ENCODE measurements at places on chromosomes 7 and 10.

GRCh38 chr10:49280001-49280408, 19.0 kb upstream of the C10orf71 start:
- no peak for DNase-seq

DNA sequence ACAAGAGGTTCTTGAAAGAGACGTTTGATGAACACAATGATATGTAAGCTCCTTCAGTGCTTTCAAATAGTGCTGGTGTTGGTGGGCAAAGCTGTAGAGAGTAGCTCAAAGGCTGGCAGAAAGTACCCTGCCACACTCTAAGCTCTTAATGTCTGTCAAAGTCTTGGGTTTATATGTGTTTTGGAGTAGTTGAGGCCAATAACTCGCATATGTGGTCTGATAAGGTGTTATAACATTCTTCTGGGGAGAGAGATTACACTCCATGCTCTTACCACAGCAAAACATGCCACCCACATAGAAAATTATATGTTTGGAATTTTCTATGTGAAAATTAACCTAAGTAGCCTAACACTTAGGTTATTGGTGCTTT, 30.8 kb upstream of the NME8 start:
- DNase-seq: no peak

- no peak for DNase-seq
Observed at GRCh38 chr7:22296916-22297315, 60.0 kb downstream of the RAPGEF5 start.

GRCh38 chr7:116495736-116496135, 3.8 kb upstream of the CAV2 start:
- no peak for DNase-seq

- DNase-seq: no peak
Observed at GRCh38 chr7:35021445-35021844, 15.8 kb downstream of the DPY19L1 start.

GRCh38 chr7:45484094-45484493, 90.1 kb upstream of the ADCY1 start:
- no peak for DNase-seq

GRCh38 chr7:50812841-50813475, 30.3 kb upstream of the GRB10 start:
- DNase-seq: no peak

GRCh38 chr10:329361-330099, 194.3 kb downstream of the ZMYND11 start:
- DNase-seq: no peak

GRCh38 chr7:86991771-86992191, 67.7 kb downstream of the ELAPOR2 start:
- DNase-seq: no peak

DNA sequence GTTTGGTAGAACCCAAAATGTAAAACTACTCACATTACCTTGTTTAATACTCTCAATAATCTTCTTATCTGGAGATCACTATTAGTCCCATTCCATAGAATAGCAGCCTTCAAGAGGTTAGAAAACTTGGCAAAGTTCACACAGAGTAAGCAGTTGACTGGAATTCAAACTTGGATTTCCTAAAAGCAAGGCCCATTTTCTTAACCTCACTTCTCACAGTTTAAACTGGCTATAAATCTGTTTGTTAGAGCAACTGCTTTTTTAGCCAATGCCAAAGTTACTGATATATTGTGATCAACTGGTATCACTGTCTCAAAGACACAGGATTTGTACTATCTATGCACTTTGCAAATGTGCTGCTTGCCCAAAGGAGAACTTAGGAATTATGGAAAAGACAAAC, 230.2 kb downstream of the THSD7A start:
- no peak for DNase-seq

DNA sequence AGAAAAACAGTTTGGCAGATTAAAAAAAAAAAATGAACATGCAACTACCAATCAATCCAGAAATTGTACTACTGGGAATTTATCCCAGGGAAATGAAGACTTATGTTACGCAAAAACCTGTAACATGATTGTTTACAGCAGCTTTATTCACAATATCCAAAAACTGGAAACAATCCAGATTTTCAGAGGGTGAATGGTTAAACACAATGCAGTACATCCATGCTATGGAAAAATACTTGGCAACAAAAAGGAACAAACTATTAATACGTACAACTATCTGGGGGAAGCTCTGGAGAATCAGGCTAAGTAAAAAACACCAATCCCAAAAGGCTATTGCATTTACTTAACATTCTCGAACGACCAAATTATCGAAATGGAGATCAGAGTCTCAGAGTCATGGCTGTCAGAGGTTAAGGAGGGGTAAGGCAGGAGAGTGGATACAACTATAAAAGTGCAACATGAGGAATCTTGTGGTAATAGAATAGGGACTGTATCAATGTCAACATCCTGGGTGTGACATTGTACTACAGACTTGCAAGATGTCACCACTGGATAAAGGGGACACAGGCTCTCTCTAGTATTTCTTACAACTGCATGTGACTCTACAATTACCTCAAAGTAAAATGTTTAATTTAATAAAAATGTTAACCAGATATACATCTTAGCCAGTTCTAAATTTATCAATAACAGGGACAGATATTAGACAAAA, 21.5 kb upstream of the RUFY2 start:
- no peak for DNase-seq

GRCh38 chr7:36625247-36625646, 99.0 kb downstream of the AOAH start:
- no peak for DNase-seq

GRCh38 chr7:117800841-117801240, 72.4 kb downstream of the CTTNBP2 start:
- DNase-seq: no peak

GRCh38 chr10:683448-684071, 5.9 kb downstream of the DIP2C start:
- no peak for DNase-seq

- no peak for DNase-seq
Observed at GRCh38 chr7:45944058-45944457, 23.0 kb upstream of the IGFBP3 start.

- DNase-seq: no peak
Observed at GRCh38 chr7:157784041-157784835, 447.4 kb downstream of the DNAJB6 start.

GRCh38 chr7:94559972-94560371, 50.4 kb downstream of the CASD1 start:
- no peak for DNase-seq

- DNase-seq: no peak
Observed at GRCh38 chr10:131943021-131943814, 38.5 kb downstream of the BNIP3 start.

DNA sequence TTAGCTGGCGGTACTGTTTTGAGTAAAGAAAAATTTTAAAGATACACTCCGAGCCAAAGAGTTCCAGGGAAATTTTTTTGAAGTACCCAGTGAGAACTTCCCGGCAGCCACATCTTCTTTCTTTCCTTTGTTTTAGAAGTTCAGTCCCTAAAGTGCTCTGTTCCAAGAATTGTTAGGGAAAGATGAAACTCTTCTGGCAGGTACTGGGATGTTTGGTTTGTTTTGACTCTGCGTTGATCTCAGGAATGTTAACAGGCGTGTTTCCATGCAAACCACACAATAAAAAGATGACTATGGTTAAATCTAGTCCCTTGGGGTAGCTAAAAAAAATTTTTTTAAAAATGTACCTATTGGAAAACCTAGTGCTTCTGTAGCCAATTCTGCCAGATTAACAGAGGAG, 224.7 kb upstream of the PHYHIPL start:
- DNase-seq: no peak

DNA sequence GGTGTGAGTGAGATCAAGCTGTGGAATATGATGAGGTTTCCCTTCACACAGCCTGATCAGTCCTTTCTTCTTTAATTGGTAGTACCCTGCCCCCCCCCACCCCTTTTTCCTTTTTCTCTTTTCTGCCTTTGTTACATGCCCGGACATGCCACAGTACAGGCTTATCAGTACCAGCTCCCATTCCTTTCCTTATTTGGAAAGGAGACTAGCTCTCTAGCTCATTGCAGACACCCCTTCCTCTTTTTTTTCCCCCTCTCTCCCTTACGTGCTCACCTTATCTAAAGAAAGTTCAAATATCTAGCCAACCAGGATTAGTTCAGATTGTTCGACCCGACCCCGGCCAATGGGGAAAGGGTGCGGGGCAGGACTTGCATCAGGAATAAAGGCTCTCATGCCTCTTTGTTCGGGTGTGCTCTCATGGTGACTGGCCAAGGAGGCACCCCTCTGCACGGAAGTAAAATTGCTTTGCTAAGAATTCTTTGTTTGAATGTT, 230.4 kb downstream of the ACTR3B start:
- DNase-seq: no peak

DNA sequence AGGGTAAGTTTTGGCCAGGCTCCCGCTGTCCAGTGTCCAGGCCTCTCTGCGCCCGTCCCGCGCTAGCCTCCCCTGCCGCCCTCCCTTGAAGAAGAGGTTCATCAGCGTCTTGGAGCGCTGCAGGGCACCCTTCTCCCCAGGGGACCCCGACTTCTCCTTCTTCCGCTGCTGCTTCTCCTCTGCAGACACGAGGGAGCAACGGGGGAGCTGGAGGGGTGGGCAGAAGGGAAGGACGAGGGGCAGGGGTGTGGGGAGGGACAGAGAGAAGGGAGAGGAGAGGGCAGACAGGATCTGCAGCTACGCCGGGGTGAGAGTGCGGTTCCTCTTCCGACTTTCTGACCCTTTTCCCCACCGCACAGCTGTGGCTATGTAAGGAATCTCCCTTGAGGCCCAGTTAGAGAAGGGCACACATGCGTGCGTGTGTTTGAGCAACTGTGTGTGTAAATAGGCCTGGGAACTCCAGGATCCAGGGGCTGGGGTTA, 12.8 kb downstream of the PDZD7 start:
- no peak for DNase-seq

DNA sequence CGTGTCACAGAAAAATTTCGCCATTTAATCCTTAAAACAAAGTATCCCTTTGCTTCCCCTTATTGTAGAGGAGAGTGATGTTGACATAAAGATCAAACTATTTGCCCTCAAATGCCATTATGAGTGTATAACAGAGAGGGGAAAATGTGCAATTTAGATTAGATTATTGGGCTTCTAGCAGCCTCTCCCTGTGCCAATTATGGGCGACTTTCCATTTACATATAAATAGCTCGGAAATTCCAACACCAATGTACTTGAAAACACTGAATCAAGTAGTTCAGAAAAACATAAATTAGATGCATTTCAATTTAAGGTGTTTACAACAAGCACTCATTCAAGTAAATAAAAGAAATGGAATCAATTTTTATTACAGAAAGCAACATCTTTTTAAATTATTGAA, 64.6 kb upstream of the LRRN3 start:
- DNase-seq: no peak

- peak; percentile 2 for DNase-seq
Observed at GRCh38 chr7:150800581-150801241, at the start of gene TMEM176A. Gene TMEM176A, plus strand, starts transcription at chr7:150800769. Its CDS starts 782 bp downstream, at chr7:150801551.

GRCh38 chr7:12569673-12570072, 847 bp upstream of the SCIN start:
- no peak for DNase-seq

DNA sequence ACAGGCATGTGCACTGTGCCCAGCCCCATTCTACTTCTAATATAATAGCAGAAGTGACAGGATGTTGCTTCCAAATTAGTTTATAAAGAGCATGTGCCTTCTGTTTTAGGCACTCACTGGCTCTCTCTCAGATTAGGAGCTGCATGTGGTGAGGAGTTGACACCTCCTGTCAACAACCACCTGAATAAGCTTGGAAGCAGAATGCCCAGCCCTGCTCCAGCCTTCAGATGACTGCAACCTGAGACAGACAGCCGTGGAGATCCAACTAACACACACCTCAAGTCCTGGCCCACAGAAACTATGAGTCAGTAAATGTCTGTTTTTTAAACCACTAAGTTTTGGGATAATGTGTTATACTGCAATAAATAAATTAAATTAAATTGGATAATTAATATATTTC, 54.5 kb downstream of the PARD3 start:
- no peak for DNase-seq

DNA sequence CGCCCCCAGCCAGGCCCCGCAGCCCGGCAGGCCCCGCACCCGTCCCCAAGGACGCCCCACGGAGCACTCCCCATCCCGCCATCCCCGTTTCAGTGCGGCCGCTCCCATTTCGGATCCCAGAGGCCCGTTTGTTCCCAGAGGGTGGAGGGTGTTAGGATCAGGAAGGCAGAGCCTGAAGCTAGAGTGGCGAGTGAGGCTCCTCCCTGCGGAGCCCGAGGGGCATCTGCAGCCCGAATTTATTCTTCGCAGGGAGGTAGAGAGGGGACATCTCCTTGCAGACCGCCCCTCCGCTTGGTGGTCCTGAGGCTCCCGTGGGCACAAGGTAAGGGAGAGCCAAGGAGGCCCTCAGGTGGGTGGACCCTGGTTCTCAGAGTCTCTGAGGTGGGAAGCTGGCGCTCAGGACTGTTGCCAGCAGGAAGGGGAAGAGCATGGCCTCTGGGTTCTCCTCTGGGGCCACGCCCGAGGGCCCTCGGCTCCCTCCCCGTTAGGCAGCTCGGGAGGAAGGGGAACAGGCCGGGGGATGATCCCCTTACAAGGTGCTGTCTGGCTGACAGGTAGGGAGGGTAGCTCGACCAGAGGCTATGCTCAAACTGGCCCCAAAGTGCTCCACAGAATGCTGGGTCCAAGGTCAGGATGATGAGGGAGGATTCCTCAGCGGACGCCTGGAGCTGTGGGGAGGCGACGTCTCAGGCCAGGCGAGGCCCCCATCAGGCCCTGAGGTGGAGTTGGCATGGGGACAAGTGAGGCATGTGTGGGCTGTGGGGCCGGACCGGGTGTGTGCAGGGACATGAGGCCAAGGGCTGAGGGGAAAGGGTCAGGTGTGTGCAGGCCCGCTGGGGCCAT, 17.4 kb downstream of the POLL start:
- no peak for DNase-seq

GRCh38 chr10:58177362-58177947, 90.2 kb downstream of the IPMK start:
- DNase-seq: no peak

DNA sequence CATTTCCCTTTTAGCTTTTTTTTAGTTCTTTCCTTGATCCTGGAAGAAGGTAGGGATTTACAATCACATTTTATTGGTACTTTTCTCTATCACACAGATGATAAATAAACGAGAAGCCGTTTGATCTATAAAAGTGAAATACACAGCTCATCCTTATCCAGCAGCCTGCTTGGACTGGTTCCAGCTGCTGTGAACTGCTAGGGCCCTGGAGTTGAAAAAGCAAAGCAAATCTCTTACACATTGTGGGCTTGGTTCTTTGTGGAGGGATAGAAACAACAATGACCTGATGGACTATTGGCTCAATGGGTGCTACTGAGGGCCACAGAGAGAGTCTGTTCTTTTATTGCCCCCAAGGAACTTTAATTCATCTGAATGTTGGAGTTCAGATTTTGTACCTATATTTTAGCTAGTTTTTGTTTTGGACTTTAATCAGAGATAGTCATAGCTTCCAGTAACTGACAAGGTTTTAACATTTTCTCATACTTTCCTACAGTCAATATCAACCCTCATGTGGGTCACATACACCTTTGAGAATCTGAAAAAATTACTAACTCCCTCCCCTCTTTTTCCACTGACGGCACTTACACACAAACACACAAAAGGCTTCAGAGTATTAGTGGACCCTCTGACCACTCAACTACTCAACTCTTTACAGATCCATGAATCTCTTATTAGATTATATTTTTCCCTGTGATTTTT, 91.6 kb upstream of the CCDC6 start:
- DNase-seq: no peak

GRCh38 chr7:72118366-72118765, 293.8 kb downstream of the CALN1 start:
- DNase-seq: no peak
